NCI-H1417 treated with DMSO at 0.1 percent for 48 hours (cell line): ENCODE measurements at places on chromosomes 7 and 10.

DNA sequence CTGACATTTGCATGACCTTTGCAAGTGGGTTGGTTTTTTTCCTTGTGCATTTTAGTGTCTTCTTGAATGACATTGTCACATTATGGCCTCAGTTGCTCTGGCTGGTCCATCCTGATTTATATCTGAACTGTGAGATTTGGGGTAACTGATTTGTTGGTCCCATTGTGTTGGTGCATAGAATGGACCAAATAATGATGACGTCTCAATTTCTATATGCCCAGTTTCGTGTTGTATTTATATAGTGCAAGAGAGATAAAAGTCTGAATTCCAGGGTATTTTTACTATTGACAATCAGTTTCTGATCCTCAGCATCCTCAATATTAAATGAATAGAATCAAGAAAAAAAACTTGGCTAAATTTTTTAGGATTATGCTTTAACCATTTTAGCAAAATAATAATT, 281.8 kb downstream of the HDAC9 start:
- DNase-seq = no peak

DNA sequence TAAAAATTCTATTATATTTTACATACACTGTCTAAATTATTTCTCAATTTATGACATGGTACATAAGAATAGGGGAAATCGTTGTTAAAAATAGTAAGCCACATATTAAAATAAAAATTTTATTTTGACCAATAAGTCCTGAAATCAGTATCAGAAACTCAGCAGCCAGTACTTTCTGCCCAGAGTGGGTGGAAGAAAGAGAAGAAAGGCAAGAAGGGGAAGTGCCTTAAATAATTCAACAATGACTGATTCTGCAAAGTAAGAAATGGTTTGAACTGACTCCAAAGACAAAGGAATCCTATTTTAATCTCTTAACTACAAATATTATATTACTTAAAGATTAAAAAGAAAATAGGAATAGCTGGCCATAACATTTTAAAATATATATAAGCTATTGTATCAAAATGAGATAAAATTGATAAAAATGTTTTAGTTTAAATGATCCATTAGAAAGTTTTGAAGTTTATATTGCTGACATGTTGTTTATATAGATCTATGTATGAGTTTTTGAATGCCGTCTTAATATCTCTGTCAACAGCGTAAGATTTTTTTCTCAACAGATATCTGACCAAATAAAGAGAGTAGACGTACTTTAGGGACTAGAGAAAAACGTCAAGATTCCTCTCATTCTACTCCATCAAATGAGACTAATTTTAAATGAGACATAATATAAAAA, 30.2 kb upstream of the NRCAM start:
- no peak for DNase-seq

GRCh38 chr7:156845379-156846101, 47.4 kb downstream of the LMBR1 start:
- DNase-seq = no peak

GRCh38 chr10:71719042-71719441, 536 bp downstream of the C10orf105 start:
- no peak for DNase-seq

DNA sequence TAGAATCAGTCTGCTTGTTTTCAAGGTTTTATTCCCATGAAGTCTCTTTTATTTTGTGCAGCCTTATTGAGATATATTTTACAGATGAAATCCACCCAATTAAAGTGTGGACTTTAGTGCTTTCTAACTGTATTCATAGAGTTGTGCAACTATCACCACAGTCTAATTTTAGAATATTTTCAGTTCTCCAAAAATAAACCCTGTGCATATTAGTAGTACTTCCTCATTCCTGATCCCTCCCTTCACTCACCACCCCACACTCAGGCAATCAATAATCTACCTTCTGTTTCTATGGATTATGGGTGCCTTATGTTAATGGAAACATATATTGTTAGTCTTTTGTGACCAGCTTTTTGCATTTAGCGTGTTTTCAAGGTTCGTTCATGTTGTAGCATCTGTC, 185.7 kb upstream of the TMEM72 start:
- no peak for DNase-seq

- DNase-seq = no peak
Measured at GRCh38 chr10:4586776-4587175, 239.2 kb upstream of the AKR1E2 start.

DNA sequence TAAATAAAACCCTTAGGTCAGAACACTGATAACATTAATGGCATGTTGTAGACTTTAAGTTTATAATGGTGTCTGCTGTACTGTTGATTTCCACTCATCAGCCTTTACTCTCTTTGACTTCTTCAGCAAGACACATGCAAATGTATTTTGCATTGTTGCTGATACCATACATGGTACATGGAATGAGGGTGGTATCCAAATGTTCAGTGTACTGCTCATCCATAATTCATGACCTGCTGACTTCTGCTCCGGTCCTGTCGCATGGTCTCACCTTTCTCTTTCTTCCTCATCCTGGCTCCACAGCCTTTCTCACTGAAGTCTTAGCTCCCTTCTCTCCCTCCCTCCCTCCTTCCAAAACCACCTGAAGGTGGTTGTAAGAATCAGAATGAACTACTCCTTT, 4.7 kb upstream of the CUBN start:
- DNase-seq = no peak

DNA sequence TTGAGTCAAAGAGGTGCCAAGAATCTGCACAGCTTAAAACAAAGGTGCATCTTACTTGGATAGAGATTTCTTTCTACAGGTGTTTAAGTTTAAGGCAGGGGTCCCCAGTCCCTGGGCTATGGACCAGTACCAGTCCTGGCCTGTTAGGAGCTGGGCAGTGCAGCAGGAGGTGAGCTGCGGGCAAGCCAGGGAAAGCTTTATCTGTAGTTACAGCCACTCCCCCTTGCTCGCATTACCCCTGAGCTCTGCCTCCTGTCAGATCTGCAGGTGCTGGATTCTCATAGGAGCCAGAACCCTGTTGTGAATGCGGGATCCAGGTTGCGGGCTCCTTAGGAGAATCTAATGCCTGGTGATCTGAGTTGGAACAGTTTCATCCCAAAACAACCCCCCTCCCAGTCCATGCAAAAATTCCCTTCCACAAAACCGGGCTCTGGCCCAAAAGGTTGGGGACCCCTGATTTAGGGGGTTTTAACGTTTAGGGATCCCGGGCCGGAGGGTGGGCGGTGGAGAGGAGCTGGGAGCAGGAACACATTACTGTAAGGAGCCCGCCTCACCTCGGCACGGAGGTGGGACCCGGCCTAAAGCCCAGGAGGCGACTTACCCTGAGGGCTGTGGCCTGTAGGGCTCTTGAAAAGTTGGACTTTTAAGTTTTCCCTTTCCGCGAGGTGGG, 60.2 kb downstream of the ZNF467 start:
- no peak for DNase-seq

DNA sequence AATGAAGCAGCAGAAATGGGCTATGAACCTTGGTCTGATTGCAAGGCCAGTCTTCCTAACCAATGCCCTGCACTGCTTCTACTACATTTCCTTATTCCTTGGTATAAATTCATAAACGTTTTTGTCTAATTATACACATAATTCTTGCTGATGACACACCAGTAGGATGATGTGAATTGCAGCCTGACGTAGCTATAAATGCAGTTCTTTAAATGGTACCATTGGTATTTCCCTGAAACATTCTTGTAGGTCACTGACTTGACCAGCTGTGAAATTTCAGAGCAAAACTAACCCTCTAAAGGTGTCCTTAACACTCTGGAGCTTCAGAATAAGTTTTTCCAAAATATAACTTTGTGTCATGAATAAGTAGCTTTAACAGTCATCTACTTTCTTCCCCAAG, 50.8 kb downstream of the IFIT5 start:
- no peak for DNase-seq

DNA sequence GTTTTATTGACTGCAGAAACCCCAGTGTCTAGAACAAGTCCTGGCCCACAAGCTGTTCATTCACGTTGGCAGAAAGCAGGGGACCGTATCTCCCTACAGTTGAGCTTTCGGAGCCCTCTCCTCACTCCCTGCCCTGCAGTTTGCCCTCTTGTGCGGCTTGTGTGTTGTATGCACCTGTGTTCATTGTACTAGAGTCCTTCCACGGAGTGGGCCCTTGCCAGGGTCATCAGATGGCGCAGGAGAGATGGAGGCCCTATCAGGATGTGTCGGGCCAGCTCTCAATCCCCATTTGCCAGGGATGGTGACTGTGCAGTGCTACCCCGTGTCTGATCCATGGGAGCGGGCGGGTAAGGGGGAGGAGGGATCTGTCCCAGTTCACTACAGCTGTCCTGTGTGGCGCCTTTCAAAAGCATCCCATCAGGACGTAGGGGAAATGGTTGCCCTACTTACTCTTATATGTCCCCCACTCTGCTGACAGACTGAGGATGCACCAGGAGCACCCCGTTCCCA, 77.4 kb upstream of the PRR15 start:
- DNase-seq = no peak

- no peak for DNase-seq
Measured at GRCh38 chr7:123327661-123328060, 127.9 kb upstream of the SLC13A1 start.

- no peak for DNase-seq
Measured at GRCh38 chr7:94056796-94057207, 52.6 kb upstream of the BET1 start.

DNA sequence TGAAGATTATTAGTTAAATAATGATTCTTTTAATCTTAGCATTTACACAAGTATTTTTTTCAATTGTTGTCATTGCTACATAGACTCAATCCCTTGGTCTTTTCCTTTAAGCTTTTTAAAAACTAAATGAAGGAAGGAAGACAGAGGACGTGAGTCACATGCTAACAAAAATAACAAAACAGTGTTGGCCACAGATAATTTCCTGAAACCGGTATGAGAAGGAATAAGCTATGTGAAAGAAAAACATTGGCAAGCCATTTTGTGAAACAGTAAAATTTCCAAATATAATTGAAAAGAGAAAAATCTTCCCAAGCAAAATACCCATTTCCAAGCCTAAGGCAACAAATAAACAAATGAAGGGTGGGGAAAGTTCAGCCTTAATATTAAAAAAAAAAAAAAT, 223.0 kb downstream of the AHR start:
- DNase-seq = no peak

GRCh38 chr10:89278034-89278535, 23.8 kb upstream of the IFIT2 start:
- DNase-seq = no peak

- DNase-seq = no peak
Measured at GRCh38 chr7:74449809-74450397, 3.8 kb upstream of the GTF2IRD1 start.

DNA sequence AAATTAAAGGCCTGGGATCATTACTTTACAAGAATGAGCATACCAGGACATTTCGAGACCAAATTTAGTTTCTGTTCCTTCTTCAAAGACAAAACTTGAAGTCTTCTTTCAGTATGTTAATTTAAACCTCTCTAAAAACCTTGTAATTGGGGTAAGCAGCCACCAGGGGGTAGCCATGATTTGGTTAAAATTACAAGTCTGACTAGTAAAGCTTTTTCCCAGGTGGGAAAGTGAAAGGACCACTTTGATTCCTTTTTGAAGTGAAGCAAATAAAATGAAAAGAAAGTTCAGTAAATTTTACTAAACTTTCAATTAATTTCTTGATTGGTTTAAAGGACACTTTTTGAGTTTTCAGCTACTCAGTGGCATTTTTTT, 294.3 kb downstream of the BBS9 start:
- DNase-seq = no peak

DNA sequence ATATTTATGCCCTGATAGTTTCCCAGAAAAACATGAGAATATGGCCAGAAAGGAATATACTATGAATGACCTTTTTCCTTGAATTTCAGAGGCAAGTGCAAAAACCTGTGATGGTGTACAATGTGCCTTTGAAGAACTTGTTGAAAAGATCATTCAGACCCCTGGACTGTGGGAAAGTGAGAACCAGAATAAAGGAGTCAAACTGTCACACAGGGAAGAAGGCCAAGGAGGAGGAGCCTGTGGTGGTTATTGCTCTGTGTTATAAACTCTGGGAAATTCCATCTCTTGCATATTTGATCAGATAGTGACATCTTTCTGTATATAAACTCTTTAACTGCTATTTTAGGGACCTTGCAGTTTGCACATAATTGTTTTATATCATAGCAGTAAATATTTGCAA, 33.7 kb downstream of the RAB18 start:
- no peak for DNase-seq

GRCh38 chr10:75233444-75234016, 2.2 kb downstream of the COMTD1 start:
- DNase-seq = no peak
